Pons (tissue), 1 donor: ENCODE measurements at places on chromosomes 1 and 21.

GRCh38 chr1:100799954-100800612 is 80.5 kb downstream of the VCAM1 start:
- no peak for DNase-seq

GRCh38 chr1:39632682-39633417 is 6.6 kb downstream of the HEYL start:
- no peak for DNase-seq

DNA sequence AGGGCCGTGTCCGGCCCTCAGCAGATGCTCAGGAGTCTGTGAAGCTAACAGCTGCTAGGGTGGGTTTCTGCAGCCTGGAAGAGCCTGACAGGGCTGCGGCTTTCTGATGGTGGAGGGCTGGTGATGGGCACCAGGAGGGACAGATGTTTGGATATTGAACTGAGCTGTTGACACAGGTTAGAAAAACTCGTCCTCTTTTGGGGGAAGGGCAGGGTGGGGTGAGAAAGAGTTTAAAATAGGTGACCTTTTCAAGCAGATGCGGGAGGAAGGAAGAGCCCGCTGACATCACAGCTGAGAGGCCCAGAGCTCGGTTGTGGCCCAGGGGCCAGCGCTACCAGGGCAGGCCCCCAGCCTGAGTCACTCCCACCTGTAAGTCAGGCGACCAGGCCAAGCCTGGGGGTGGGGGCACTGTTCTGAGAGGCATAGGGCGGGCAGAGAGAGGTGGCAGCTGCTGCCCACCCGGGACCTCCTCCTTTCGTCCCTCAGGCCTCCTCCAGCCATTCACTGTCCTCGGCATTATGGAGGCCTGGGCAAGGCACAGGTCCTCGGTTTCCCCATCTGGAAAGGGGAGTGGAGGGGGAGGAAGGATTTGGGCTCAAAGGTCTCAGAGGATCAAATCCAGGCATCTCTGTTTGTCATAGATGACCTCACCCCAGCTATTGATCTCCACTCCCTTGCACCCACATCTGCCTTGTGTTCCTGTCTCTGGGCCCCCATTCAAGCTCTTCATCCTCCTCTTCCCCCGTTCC is 32.3 kb upstream of the ID3 start:
- DNase-seq: no peak

DNA sequence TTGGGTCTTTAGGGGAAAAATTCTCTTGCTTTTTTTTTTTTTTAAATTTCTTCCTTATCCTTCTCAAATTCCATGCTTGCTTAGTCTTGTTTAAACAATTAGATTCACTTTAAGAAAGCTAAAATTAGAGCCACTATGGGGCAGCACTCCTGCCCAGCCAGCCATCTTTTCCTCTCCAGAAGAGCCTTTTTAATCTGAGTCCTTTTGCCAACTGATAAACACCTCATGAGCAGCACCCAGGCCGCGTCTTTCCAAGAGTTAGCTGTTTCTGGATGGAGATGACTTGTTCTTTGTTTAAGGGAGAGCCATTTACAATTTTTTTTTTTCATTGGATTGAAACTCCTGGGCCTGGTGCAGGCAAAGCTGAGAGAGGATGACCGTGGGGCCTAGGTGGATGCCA is 53.3 kb upstream of the TSPAN2 start:
- no peak for DNase-seq

GRCh38 chr1:180288940-180289339 is 58.9 kb downstream of the LHX4 start:
- no peak for DNase-seq
